Stimulated activated CD4-positive, alpha-beta T cell treated with anti-CD3 and anti-CD28 coated beads, Interleukin-4, amount 100 ng/mL, for 1 hour (primary cell): ENCODE measurements at places on chromosomes 7 and 10.

DNA sequence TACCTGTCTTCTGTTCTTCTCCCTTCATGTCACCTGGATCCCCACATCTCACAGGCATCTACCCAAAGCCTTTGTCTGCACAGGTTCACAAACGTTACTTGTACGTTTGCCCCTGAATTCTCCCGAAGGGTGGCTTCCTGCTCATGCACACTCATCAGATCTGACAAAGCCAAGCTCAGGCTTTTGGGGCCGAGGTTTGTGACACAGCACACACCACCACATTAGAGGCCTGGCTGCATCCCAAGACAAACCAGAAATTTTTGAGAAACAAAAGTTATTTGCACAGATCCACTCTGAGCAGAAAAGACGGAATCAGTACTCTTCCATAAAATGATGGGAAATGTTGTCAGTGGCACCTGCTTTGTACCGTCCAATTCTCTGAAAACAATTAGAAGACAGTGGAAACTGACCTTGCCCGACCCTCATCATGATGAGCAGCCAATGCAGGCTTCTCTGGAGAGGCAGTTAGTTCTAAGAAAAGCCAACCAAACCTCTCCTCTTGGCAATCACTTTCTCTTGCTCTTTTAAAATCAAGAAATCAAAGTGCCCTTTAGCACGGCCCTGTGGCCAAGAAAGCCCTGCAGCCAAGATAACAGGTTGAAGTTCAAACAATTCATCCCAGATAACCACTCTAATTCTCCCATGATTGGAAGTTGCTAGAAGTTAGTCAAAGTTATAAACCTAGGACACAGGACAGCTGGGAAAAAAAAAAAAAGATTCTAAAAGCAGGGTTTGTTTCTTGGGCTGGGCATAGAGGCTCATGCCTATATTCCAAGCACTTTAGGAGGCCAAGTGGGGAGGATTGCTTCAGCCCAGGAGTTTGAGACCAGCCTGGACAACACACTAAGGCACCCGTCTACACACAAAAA is 13.6 kb upstream of the SVIL start:
- peak; percentile 12 for DNase-seq

DNA sequence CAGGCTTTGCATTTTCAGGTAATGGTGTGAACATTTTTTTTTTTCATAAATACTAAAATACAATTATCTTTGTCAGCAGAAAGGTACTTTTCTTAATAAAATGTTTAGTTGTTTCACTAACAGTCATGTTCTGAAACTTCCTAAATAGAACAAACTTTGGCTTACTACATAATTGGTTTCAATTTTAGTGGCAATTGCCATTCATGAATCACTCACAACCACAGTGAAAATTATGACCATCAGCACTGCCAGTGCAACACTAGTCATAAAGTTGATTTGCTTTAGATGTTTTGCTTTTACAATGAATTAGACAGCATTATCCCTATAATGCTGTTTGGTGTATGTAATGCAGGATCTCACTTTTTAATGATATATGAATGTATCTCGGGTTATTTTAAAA is 297.6 kb upstream of the PLXDC2 start:
- DNase-seq = no peak

DNA sequence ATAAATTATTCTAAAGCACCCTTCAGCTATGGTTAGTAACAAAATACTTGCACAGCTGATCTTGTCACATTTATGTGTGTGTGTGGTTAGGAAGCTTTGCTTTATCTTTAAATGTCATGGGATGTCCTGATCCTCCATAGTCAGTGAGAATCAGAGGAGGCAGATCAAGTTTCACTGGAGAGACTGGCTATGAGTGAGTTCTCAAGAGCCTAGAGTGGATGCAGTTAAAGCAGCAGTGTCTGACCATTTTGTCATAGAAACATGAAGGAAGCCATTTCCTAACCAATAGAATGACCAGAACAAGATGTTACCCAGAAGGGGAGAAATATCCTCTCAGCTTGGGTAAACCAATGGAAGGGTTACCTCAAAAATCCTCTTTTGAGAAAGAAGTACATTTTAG is 207.2 kb upstream of the DKK1 start:
- no peak for DNase-seq

DNA sequence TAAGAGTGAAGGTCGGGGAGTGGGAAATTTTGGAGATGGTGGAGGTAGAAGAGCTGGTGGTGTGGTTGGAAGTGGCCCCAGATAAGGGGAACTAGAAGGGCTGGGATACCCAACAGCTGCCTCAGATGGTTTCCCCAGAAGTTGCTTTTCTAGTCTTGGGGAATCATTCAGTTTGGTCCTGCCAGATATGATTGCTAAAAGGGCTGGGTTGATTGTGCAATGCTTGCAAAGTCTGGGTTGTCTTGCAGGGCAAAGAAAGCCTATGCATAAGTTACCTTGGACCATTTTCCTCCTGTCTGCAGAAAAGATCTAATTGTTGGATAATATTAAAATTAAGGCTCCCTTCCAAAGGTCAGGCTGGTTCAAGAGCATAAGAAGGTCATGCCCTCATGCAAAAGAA is 213.8 kb upstream of the ZNF804B start:
- DNase-seq = no peak

- DNase-seq = no peak
Observed at GRCh38 chr7:92837000-92837749, 802 bp upstream of the CDK6 start.

DNA sequence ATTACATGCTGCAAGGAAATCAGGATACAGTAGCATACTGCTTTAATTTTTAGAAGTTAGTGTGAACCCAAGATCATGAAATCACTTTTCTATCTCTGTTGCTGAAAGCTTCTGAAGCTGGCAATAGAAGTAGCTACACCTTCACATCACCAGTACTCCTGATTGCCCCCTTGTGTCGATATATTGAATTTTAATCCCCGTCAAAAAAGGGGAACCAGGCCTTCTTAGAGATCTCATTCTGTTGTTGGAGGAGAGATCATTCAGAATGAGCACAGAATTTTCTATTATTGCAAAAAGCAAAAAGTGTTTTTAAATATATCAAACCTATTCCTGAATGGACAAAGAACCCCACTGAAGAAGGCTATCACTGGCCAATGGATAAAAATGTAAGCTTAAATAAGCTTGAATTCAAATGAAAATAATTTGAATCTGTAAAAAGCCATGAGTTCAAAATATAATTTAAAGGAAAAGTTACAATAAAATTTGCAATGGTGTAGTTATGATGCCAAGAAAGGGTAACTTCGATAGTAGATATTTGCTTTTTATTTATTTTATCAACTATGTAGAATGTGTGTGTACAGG is 39.7 kb upstream of the TEX47 start:
- DNase-seq = no peak

DNA sequence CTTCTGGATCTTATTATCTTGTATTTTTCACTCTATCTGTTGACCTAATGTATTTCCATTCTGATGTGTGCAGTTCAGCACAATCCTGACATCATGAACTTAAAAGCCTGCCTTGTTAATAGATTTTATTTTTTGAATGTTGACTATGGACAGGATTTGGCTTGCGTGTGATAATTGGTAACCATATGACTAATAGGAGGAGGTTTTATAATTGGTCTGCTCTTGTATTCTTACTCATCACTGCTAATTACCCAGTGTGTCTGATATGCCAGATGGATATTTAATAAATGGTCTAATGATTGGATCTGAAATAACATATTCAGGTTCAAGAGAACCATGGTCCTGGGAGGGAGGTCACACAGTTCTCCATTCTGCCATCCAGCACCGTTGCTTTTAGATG is 45.9 kb downstream of the MTURN start:
- DNase-seq = no peak

- DNase-seq = no peak
Observed at GRCh38 chr10:53744746-53745145, 972.2 kb upstream of the MBL2 start.

GRCh38 chr7:14092331-14092730 is 102.9 kb upstream of the ETV1 start:
- no peak for DNase-seq

DNA sequence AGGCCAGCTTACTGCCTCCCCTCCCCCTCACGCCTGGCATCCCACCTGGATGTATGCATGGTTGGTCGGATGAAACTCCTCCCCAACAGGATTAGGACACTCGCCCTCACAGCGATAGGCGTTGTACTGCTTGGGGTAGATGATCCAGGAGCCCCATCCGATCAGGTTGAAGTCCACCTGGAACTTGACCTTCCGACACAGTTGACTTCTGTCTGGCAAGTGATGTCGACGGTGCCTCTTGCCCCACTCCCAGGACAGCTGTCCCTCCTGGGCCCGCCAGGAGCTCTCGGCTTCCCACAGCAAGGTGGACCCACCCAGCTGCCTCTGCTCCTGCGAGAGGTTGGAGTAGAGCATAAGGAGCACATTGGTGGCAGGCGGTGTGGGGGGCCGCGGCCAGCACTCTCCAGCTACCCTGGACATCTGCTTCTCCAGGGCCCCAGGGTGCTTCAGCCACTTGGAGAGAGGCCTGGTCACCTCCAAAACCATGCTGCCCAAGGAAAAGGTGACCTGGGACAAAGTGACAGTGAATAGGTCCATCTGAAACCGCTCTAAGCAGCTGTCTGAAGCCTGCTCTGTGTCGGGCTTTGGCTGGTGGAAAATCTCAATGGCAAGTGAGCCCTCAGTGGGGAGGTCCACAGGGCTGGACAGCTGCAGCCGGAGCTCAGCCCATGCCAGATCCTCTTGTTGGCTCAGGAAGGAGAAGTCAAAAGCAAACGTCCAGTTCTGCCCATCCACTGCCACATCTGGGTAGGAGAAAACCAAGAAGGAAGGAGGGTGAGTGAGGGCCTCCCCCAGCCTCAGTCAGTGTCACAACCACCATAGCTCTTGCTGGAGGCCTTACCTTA is 6.0 kb downstream of the NODAL start:
- DNase-seq = no peak

- DNase-seq = no peak
Observed at GRCh38 chr7:123802249-123802648, 42.7 kb upstream of the HYAL4 start.

- no peak for DNase-seq
Observed at GRCh38 chr10:123620621-123621020, 45.5 kb upstream of the GPR26 start.

- peak; percentile 64 for DNase-seq
Observed at GRCh38 chr10:101839416-101840063, 4.1 kb downstream of the KCNIP2 start.

GRCh38 chr7:41504214-41504980 is 198.5 kb downstream of the INHBA start:
- no peak for DNase-seq

- no peak for DNase-seq
Observed at GRCh38 chr7:55369427-55370400, 4.6 kb downstream of the LANCL2 start.

DNA sequence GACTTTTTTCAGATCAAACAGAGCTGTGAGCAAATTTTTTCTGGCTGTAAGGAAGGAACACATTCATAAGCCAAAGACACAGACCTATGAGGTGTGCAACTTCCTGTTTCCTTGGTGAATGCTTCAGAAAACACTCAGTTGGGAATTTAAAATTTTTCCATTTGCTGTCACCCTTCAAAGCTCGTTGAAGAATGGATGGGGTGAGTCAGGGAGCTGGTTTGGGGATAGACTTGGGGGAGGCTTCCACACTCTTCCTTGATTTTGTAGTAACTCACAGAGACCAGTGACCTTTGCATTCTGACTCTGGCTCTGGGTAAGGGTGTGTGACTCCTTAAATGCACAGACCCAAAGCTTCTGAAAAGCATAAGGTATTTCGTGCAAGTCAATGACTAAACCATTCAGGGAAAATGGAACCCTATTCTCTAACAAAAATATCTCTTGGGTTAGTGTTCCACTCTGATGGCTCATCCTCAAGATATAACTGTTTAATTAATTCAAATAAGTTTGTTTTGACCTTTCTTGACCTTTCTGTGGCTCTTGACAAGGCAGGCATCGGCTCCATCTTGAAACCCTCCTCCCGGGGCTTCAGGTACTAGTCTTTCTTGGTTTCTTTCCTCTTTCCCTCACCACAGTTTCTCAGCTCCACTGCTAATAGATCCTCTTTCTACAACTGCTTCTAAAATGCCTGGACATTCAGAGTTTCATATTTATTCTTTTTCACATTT is 227.8 kb upstream of the INHBA start:
- DNase-seq = no peak

GRCh38 chr10:29767968-29768367 is 133.2 kb upstream of the SVIL start:
- DNase-seq = no peak

GRCh38 chr10:109976681-109977080 is 31.1 kb upstream of the ADD3 start:
- no peak for DNase-seq

DNA sequence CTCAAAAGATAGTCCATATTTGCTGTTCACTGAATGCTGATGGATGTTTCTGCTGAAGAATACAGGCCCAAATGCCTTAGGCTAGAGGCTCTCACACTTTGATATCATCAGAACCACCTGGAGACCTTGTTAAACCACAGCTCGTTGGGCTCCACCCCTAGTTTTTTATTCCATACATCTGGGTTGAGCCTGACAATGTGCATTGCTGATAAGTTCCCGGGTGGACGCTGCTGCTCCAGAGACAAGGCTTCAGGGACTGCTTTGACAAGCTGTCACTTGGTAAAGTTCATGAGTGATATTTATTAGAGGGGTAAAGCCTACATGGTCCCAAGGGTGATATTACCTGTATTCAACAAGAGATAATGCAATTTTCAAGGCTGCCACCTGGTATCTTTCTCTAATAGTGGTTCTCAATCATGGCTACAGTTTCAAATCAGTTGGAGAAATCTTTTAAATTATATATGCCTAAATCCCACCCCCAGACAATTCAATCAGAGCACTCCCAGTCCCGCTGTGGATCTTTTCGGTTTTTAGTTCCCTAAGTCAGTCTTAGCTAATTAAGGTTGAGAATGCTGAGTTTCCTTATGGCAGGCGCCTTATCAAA is 107.1 kb upstream of the GSDME start:
- DNase-seq = no peak

DNA sequence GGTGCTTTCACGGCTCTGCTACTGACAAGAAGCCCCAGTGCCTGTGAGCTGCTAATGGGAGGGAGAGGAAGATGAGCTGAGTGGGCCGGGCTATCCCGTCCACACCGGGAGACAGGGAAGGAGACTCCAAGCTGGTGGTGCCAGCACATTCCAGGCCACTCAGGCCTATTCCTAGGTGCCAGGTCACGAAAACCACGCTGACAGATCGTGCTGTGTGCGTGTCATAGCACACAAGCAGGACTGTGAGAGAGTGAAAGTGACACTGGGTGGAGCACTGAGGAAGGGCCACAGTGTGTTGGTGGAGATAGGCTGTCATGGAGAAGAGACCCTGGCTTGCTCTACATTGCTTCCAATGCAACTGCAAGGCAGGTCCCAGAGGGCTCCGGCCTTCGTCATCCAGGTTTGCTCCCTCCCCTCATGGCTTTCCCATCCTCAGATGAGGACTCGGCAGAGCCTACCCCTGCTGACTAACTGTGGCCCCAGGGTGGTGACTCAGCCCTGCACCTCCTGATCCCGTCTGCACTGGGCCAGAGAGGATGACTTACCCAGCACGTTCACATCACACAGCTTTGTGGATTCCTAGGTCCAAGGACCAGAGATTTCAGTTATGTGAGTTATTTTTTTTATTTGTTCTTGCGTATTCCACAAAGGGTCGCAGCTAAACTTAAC is 167.3 kb downstream of the EGFR start:
- DNase-seq = no peak

GRCh38 chr7:14340393-14341074 is 351.1 kb upstream of the ETV1 start:
- no peak for DNase-seq
